ENCODE measurements at places on chromosomes 13 and 19.
A peak's percentile ranks its signal among the peaks of the same experiment; 100 is the strongest.

- peak; percentile 30 for DNase-seq
These were observed 6.2 kb downstream of the TLE6 start for GRCh38 chr19:2983351-2984214.

DNA sequence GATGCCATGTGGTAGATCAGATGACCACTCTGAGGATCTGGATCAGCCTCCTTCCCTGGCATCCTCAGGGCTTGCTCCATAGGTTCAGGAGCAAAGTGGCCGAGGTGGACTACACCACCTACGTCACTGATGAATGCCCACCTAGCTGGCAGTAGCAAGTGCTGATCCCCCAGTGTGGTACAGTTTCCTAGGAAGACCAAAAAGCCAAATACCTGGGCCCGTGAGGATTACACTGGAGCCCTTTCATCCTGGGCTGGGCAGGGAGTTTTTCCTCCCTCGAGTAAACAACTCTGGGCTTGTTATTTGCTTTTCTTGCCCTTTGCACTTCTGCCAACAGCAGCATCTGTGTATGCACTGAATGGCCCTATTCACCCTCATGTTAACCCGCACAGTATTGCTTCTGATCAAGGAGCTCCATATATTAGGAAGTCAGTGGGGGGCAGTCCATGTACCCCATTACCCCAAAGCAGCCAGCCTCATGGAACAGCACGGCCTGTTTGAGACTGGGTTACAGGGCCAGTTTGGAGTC is 3.3 kb upstream of the MYADM start:
- no peak for DNase-seq

- DNase-seq, result no peak
These were observed 7.1 kb upstream of the WTIP start for GRCh38 chr19:34474233-34474989.

DNA sequence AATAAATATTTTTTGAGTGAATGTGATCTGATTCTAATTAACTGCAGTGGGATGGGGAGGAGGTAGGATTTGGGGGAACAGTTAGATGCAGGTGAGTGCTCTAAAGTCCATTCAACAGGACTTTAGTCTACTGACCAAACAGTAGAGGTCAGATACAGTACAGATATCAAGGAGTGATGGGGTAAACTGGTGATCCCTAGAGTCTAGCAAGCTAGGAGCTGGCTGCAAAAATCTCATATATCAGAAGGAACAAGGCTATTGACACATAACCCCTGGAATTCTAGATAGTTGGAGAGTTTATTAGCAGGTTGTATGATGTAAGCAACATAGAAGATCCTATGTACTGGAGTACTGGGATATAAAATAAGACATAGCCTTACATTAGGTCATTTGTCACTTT is 131.6 kb downstream of the HS6ST3 start:
- no peak for DNase-seq

DNA sequence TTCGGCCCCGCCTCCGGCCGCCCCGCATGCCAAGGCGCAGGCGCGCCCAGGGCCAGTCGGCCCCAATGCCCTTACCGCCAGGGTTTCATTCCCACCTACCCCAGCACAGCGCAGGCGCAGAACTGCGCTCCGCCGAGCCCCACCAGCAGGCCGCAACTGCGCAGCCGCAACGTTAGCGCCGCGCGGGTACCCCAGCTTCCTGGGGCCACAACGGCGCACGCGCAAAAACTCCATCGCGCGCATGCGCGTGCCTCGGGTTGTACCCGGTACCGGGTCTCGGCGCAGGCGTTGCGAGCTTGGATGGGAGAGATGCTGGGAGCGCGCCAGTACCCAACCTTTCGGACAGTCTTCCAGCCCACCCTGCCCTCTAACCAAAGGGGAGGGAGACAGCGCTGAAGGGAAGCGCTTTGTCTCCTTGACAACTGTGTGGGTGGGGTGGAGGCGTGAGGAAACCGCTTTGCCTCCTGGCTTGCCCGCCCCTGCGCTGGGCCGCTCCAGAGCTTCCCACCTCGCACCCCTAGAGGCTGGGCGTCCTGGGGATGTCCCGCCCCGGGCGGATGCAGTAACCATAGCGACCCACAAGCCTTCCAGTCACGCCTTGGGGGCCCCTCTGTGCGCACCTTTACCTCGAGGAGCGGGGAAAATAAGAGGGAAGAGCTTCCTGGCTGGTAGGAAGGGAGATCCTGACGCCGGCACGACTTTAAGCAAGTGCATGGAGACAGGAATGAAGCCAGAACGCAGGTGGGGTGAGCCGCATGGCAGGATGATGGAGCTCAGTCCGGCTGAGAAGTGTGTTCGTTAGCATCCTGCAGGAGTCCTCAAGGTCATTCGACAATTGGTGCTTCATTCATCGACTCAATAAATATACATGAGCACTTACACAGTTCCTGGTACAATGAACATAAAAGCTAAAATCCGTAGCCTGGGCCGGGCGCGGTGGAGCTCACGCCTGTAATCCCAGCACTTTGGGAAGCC is 525 bp upstream of the MYPOP start:
- peak; percentile 100 for DNase-seq

- no peak for DNase-seq
These were observed 3.3 kb downstream of the PPP5C start for GRCh38 chr19:46350029-46350757.

GRCh38 chr13:73421310-73421912 is 362.6 kb downstream of the KLF5 start:
- no peak for DNase-seq

DNA sequence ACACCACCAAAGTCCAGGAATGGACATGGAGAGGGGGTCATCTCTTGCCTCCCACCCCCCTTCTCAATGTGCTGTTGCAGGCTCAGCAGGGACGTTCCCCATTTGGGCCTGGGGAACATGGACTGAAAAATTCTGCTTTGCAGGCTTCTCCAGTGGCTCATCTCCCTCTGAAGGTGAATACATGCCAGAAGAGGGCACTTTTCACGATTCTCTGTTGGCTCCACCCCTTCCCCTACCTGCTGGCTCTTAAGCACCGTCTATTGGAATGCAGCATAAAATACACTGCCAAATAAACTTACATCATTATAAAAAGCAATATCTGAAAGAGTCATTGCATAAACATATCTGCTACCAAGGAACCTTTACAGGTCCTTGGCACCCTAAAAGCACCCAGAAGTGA is 35.7 kb downstream of the NHLRC3 start:
- DNase-seq, result no peak

DNA sequence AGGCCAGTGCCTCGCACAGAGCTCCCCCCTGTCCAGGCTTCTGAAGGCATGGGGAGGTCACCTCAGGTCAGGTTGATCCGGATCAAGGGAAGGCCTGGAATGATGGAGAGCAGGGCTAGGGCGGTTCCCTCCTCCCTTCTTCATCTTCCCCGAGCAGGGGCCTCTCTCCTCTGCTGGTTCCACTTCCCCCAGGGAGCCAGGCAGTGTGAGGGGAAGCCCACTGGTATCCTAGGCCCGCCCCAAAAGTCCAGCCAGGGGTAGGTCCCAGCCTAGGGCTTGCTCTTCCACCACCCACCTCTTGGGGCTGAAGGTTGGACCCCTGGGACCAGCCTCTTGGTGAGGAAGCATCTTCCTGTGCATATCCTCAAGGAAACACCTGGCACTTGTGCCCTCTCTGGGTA is 16.4 kb upstream of the PRR19 start:
- no peak for DNase-seq

DNA sequence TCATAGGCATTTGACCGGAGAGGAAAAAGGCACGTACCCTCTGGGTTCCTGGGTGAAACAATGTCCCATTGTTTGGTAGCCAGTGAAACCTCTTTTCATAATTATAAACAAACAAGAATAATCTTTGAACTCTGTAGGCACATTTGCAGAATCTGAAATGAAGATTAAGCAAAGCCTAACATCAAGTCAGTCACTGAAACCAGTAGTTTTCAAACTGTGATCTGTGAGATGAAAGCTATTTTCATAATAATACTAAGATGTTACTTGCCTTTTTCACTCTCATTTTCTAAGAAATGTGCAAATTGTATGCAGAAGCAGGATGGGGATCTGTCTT is 105.4 kb downstream of the WDFY2 start:
- DNase-seq, result no peak

DNA sequence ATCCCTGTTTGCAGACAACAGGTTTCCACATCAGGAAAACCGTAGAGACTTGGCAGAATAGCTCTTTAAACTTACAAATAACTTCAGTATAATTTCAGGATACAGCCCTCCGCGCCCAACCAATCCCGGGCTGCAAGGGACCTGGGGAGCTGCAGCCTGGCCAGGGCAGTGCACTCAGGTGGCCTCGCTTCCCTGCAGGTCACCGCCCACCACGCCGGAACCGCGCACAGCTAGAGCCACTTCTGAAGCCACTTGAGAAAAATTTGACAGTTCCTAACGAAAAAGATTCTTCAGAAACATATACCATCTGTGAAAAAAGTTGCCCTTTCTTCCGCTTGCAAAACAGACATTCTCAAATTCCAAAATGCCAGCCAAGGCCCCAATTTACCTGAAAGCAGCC is 11.1 kb downstream of the ZNF91 start:
- DNase-seq, result no peak

- peak; percentile 37 for DNase-seq
These were observed 708 bp upstream of the ERCC1 start for GRCh38 chr19:45424191-45425058.

GRCh38 chr19:55197528-55197927 is 11.8 kb downstream of the PTPRH start:
- DNase-seq, result no peak

DNA sequence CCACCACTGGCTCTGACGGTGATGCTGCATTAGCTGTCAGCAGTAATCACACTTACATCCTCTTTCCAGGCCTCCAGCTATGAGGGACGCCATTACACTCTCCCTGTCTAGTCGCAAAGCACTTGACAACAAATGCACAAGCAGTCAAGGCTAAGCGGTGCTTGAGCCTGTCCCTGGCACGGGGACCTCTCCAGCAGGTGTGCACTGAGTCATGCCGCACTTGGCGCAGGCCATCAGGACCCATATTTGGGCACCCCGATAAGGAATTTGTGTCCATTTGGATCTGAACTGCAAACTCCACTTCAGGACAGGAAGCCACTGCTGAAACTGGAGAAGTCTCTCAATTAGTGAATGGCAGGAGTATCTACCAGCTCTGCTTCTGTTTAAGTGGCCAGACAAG is 301.9 kb upstream of the OBI1 start:
- no peak for DNase-seq

DNA sequence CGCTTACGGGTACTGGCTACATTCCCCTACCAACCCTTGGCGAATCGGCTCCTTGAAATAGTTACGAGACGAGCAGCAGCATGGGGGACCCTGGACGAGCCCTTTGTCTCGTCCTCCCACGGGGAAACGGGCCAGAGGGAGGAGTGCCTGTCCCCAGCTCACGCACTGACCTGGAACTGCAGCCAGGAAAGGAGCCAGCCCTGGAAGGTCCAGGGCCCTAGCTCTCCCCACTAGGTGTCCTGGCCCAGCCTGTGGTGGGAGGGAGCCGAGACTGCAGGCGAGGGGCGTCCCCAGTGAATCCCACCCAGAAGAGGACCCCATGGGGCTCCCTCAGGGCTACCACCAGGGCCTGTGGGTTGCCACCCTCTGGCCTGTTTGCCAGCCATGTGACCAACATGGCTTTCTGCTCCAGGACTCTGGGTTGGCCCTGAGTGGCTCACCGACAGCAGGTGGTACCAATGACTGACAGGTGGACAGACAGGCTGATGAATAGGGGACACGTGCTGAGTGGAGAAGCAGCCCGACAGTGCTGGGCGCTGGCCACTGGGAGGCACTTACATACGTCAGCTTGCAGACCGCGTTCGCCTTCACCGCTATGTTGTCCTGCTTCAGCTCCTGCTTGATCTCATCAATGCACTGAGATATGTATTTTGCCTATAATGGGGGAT is 13.2 kb downstream of the AP3D1 start:
- DNase-seq, result no peak

DNA sequence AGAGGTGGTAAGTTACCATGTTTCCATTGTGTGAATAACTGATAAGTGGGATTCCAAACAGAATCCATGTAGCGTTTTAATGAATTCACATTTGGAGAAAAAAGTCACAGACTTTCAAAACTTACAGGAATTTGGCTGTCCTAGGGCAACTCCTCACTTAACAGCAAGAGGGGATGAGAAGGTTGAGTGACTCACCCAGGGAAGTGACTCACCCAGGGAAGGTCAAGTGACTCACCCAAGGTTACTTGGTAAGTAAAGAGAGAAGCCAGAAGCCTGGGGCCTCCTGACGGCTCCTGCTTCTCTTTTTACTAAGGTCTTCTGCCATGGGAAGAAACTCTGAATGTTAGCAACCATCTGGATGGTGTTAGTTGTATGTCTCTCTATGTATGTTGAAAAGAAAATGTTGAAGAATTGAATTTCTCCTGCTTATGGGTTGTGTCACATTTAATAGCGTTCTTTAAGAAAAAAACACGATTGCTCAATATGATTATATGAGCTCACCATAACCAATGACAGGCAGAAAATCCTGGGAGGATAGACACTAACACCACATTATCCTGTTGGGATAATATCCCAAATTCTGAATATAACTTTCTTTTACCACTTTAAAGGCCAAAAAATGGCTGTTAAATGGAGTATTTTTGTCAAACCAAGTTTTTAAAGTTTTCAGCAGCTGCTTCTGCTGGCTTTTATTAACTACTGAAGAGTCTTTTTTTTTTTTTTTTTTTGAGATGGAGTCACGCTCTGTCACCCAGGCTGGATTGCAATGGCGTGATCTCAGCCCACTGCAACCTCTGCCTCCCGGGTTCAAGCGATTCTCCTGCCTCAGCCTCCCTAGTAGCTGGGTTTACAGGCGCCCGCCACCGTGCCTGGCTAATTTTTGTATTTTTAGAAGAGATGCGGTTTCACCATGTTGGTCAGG is 195.6 kb downstream of the GGACT start:
- DNase-seq, result peak; percentile 26

GRCh38 chr19:38263689-38264485 is 486 bp upstream of the SPINT2 start:
- DNase-seq, result peak; percentile 86

GRCh38 chr19:33444562-33445441 is 71.3 kb downstream of the CEBPG start:
- no peak for DNase-seq

- DNase-seq, result peak; percentile 68
These were observed 15.5 kb downstream of the PGLS start for GRCh38 chr19:17526922-17527321.

DNA sequence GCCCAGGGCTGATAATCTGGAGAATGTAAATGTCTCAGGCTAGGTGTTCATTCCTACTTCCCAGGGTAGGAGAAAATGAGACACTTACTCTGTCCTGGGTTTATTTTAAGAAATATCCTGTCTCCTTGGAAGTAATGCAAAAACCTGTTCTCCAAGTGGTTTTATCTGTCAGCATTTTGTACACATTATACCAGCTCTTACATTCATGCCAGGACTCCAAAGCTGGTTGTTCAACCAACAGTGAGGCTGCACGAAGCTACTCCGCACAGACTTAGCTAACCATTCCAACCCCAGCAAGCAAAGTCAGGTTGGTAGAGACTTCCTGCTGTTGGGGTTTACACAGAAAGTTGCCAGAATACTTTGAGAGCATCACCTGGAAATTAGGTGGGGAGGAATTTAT is 55.6 kb downstream of the SLC7A1 start:
- no peak for DNase-seq

- DNase-seq, result no peak
These were observed 50.8 kb downstream of the EFNB2 start for GRCh38 chr13:106484537-106485193.

- no peak for DNase-seq
These were observed 57.1 kb upstream of the MCF2L start for GRCh38 chr13:112911883-112912282.
